Right kidney (tissue), 9 donors: ENCODE measurements at places on chromosomes 12 and 14.

GRCh38 chr12:130742716-130743115 lies 26.6 kb upstream of the RIMBP2 start:
- DNase-seq: no peak

DNA sequence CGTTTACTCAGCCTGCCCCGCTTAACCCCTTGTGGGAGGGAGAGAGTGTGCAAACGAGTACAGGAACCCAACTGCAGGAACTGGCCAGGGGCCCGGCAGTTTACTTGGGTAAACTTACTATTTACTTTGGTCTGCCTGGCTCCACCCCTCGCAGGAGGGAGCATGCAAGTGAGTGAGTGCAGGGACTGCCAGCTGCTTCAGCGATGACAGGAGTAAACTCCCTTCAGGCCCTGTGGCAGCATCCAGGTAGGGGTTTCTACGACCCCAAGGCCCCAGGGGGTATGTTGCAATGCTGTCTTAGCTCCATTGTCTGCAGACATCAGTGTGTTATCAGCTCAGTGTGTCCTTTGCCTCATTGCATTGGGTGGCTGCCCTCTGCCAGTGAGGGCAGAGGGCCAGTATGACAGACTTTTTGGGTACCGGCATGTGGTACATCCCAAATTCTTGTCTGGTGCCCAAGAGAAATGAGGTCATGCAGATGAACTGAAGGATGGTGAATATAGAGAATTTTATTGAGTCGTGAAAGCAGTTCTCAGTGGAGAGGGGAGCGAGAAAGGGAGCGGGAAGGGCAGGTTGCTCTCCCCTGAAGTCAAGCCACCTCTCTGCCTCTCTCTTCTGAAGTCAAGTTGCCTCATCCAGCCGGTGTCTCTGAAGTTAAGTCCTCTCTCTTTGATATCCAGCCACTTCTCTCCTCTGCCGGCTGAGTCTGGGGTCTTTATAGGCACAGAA lies 181.8 kb downstream of the FUT8 start:
- no peak for DNase-seq

DNA sequence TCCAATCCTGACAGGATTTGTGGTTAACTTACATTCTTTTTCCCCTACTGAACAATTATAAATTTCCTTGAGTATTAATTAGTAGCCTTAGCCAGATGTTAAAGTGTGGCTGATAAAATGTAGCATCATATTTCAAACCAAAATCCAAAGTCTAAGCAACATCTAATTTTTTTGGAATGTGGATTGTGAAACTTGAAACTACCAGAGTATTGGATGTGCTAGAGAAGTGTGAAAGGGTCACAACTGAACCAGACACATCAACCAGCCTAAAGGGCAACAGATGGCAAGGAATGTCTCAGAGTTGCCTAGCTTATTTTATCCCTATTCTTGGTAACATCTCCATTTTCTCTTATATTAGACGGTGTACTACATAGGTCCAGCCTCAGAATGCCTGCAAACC lies 153.1 kb upstream of the DCN start:
- DNase-seq: no peak

GRCh38 chr12:66398931-66399910 lies 96.9 kb downstream of the HELB start:
- DNase-seq: peak; percentile 4

GRCh38 chr14:51550636-51551035 lies 101.1 kb upstream of the FRMD6 start:
- no peak for DNase-seq

- DNase-seq: no peak
These were observed 100.1 kb downstream of the PAH start for GRCh38 chr12:102816816-102817434.

GRCh38 chr14:62431496-62431895 lies 613.8 kb downstream of the KCNH5 start:
- DNase-seq: no peak

GRCh38 chr12:96529912-96530311 lies 40.5 kb downstream of the CFAP54 start:
- DNase-seq: no peak

GRCh38 chr12:93167841-93168492 lies 209.8 kb upstream of the NUDT4 start:
- DNase-seq: peak; percentile 41

DNA sequence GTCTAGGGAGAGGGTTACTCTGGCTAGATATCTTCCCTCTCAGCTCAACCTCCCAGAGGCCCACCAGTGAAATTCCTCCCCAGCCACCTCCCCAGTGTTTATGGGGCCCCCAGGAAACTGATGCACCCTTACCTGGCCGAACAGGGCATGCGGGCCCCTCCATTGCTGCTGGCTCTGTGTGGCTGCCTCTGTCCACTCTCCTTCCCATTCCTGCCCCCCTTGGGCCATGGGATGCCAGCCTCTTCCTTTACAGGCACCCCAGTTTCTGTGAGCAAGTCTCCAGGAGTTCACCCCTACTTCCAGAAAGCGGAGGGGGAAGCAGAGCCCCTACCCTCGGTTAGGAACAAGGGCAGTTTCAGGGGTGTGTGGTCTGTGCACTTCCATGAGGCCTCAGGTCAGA lies 19.4 kb upstream of the ZDHHC22 start:
- no peak for DNase-seq

- peak; percentile 11 for DNase-seq
These were observed 136.1 kb downstream of the ANO2 start for GRCh38 chr12:5808981-5809380.

DNA sequence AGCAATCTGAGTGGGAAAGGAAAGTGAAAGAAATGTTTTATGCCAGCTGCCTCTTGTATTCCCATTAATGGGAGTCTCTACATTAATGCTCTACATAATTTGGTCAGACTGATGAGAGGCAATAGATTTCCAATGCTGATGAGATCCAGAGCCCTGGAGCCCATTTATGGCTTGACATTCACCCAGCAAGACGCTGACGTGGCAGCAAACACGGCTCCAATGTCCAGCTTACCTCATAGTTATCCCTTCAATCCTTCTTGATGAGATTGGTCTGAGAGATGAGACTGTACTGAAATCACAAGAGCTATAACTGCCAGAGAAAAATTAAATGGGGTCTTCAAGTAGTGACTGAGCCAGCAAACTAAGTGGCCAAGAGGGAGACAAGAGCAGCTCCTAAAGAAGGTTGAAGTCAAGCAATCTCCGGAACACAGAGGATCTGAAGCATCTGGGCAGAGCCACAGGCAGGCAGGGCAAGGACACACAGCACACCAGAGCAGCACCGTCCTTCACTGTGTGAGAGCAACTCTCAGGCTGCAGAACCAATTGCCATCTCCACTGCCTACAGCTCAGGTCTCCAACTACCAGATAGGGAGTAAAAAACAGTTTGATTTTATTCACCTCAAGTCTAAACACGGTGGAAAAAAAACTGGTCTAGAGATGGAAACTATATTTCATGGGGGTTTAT lies 7.3 kb upstream of the MYO1A start:
- no peak for DNase-seq

- DNase-seq: no peak
These were observed 113.2 kb downstream of the DPF3 start for GRCh38 chr14:72780751-72781150.

GRCh38 chr12:44031472-44032185 lies 195.7 kb downstream of the TMEM117 start:
- DNase-seq: no peak

GRCh38 chr12:47393403-47393790 lies 312.4 kb downstream of the RPAP3 start:
- no peak for DNase-seq

GRCh38 chr14:81974543-81974942 lies 440.9 kb upstream of the SEL1L start:
- no peak for DNase-seq

DNA sequence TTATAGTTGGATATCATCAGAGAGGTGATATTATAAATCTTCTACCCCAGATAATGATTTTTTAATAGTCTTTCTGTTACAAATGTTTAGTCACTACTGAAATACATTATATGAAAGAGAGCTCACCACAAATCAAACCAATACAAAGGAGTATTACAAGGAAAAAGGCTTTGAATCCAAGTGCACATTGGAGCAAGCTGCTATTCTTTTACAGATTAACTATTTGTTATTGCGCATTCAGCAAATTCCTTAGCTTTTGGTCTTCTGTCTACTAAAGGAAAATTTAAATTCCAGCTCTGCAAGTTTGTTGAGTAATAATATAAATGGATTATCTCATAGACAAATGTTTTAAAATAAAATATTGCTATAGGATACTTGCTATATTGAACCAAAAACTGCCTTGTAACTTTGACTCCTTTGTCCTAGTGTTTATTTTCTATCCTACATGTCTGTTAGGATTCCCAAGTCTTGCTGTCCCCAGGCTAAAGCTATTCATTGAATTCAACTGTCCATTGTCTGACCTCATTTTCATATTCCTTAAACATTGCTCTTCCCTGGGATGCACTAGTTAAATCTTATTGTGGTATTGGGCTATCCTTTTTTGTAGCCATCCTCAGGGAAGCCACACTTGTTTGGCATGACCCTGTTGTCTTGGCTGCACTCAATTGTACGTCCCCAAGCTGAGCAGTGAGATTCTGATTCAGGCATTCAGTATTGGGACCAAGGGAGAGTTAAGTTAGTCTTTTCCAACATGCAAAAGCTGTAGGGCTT lies 41.5 kb downstream of the PDE3A start:
- no peak for DNase-seq

DNA sequence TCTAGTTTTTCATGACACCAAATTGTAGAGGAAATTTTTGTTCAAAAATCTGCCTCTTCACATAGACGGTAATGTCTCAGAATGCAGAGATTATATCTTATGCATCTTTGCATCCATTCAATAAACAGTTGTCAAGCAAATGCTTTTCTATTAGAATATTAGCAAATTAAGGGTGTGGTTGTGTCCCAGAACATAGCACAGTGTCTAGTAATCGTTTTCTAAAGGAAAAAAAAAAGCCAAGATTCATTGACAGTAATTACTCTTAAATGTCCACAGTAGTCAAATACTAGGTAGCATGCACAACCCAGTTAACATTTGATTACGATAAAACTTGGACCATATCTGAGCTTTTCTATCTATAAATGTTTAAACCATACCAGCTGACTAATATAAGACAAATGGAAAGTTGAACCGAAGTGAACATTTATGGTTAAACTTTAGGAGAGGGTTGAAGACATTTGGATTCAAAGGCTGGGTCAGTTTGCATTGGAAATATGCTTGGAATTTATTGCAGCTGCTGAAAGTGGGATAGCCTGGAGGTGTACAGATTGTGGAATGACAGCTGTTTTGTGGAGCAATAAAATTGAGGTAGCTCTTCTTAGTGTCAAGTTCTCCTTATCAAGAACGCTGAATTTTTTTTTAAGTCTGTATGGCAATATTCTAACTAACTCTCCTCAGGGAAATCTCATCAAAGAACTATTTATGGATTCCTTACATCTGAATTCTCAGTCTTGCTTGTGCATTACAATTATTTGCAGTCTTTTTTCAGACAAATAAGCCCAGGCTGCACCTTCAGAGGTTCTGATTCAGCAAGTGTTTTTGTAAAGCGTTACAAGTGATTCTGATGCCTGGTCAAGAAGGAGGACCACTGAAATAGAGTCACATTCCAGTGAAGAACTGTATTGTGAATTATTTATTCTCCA lies 66.7 kb upstream of the ATP2B1 start:
- DNase-seq: no peak

DNA sequence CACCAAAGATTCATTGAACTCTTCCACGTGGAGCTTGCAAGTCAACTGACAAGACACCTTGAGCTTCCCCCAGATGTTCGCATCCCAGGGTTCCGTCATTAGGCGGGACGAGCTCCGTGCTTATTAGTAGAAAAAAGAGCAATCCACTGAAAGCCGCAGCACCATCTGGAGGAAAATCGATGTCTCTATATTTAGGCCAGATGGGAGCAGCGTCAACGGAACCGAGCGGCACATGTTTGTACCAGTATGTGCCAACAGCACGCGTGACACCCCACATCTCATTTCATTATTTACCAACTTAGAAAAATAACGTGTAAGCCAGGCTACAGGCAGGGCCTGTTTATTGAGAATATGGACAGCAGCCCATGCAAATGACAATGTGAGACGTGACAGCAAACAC lies 45.8 kb upstream of the TMEM132D start:
- DNase-seq: no peak

GRCh38 chr12:101670007-101670671 lies 27.3 kb upstream of the CHPT1 start:
- no peak for DNase-seq

DNA sequence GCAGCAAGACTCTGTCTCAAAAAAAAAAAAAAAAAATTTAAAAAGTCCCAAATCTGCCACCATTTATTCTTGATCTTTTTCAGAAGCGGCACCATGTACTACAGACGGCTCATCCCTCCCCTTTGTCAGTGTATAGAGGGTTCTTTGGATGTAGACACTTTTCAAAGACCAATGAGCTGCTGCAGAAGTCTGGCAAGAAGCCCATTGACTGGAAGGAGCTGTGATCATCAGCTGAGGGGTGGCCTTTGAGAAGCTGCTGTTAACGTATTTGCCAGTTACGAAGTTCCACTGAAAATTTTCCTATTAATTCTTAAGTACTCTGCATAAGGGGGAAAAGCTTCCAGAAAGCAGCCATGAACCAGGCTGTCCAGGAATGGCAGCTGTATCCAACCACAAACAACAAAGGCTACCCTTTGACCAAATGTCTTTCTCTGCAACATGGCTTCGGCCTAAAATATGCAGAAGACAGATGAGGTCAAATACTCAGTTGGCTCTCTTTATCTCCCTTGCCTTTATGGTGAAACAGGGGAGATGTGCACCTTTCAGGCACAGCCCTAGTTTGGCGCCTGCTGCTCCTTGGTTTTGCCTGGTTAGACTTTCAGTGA lies 6.5 kb upstream of the ACACB start:
- no peak for DNase-seq

GRCh38 chr14:102088012-102088792 lies 1.4 kb upstream of the HSP90AA1 start:
- peak; percentile 83 for DNase-seq

GRCh38 chr12:97235102-97235501 lies 227.5 kb upstream of the RMST start:
- DNase-seq: peak; percentile 7

DNA sequence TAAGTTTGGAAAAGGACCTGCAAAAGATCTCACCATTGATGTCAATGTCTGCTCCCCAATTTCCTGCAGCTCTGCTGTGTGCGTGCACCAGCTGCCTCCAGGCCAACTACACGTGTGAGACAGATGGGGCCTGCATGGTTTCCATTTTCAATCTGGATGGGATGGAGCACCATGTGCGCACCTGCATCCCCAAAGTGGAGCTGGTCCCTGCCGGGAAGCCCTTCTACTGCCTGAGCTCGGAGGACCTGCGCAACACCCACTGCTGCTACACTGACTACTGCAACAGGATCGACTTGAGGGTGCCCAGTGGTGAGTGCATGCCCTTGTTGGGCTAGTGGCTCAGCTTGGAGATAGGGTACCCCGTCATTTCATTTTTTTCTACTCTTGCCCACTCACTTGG lies 23.7 kb downstream of the ACVR1B start:
- no peak for DNase-seq

GRCh38 chr12:128807161-128807724 lies 16.5 kb downstream of the SLC15A4 start:
- no peak for DNase-seq

DNA sequence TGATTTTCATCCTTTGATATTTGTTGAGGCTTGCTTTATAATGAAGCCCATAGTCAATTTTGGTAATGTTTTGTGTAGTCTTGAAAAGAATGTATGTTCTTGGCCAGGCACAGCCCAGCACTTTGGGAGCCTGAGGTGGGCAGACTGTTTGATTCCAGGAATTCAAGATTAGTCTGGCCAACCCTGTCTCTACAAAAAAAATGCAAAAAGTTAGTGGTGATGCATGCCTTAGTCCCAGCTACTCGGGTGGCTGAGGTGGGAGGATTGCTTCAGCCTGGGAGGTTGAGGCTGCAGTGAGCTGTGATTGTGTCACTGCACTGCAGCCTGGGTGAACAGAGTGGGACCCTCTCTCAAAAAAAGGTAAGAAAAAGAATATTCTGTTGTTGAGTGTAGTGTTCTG lies 10.8 kb downstream of the ETNK1 start:
- no peak for DNase-seq

- DNase-seq: no peak
These were observed 206.7 kb upstream of the CPNE8 start for GRCh38 chr12:39112064-39112463.
